ENCODE measurements at places on chromosomes 7 and 10.
A peak's percentile ranks its signal among the peaks of the same experiment; 100 is the strongest.

GRCh38 chr7:12884856-12885440, 197.5 kb downstream of the ARL4A start:
- no peak overlapping the region for H3K4me3 ChIP-seq
- H3K36me3 ChIP-seq = no peaks in the 10 kb centered on the region
- H3K27ac ChIP-seq = no peak overlapping the region
- DNase-seq = no peak
- H3K4me1 ChIP-seq = no peaks in the 10 kb centered on the region
- no peaks in the 10 kb centered on the region for H3K27me3 ChIP-seq

DNA sequence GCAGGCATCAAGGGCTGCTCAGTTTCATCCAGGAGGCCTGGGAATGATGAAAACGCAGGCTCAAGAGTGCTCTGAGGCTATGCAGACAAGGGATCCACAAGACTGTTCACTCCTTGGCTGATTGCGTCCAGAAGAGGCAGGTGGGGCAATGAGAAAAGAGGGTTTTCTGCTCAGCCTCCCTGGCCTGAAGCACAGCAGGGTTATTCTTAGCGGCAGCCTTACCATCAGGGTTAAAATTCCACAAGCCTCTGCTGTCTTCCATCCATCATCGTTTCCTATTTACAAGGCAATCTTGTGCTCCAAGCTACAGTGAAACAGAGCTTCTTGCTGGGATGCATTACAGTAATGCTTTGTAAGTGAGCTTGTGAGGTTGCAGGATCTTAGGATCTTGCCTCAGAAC, 129.4 kb upstream of the SHH start:
- H3K27me3 ChIP-seq = no peaks in the 10 kb centered on the region
- H3K27ac ChIP-seq = no peak overlapping the region
- no peak overlapping the region for H3K4me3 ChIP-seq
- H3K36me3 ChIP-seq = no peaks in the 10 kb centered on the region
- H3K4me1 ChIP-seq = no peaks in the 10 kb centered on the region

GRCh38 chr10:25808372-25808771, 125.7 kb upstream of the MYO3A start:
- no peak for DNase-seq
- H3K36me3 ChIP-seq = no peaks in the 10 kb centered on the region
- H3K27ac ChIP-seq = no peak overlapping the region
- H3K27me3 ChIP-seq = no peaks in the 10 kb centered on the region

DNA sequence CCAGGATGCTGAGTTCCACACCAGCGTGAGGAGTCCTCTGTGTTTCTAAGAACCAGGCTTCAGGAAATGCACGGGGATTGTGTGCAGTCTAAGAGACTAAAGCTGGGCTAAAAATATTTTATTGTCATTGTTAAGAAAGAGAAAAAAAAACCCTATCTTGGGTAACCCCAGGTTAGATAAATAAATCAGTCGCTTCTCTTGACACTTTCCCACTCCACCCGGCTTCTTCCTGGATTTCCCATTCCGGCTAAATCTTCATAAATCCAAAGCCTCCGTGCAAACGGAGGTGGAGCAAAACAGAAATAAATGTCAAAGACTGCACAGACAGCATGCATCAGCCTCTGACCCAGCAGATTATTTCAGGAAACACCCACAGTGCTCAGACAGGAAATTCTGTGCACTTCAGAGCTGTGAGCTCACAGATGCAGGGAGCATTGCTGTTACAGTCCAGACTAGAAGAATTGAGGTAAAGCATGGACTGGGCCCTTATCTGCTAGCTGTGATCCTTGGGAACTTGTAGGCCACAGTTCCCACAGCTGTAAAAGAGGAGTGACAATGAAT, 44.8 kb upstream of the GRID1 start:
- H3K27ac ChIP-seq = no peak overlapping the region
- no peak overlapping the region for H3K4me3 ChIP-seq
- no peak for DNase-seq
- H3K36me3 ChIP-seq = no peaks in the 10 kb centered on the region
- H3K4me1 ChIP-seq = no peaks in the 10 kb centered on the region

- H3K36me3 ChIP-seq = no peaks in the 10 kb centered on the region
- no peak overlapping the region for H3K4me3 ChIP-seq
- no peaks in the 10 kb centered on the region for H3K27me3 ChIP-seq
- no peak overlapping the region for H3K27ac ChIP-seq
Observed at GRCh38 chr10:60363187-60363586, 26.5 kb downstream of the ANK3 start.

DNA sequence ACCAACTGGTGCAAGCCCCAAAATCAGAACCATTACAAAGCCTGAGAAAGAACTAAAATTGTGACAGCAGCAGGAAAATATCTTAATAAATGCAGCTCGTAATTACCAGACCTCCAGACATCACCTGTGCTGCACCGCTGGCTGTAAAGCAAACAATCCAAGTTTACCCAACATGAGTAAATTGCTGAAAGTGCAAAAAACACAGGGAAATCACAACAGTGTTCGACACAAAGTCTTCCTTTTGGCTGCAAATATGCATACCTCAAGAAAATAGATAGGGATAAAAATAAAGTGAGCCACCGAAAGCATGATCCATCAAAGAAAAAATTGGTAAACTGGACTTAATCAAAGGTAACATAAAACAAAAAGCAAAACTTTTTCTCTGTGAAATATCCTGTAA, 101.7 kb downstream of the SLC16A9 start:
- no peak for DNase-seq
- no peaks in the 10 kb centered on the region for H3K27me3 ChIP-seq
- no peak overlapping the region for H3K27ac ChIP-seq

DNA sequence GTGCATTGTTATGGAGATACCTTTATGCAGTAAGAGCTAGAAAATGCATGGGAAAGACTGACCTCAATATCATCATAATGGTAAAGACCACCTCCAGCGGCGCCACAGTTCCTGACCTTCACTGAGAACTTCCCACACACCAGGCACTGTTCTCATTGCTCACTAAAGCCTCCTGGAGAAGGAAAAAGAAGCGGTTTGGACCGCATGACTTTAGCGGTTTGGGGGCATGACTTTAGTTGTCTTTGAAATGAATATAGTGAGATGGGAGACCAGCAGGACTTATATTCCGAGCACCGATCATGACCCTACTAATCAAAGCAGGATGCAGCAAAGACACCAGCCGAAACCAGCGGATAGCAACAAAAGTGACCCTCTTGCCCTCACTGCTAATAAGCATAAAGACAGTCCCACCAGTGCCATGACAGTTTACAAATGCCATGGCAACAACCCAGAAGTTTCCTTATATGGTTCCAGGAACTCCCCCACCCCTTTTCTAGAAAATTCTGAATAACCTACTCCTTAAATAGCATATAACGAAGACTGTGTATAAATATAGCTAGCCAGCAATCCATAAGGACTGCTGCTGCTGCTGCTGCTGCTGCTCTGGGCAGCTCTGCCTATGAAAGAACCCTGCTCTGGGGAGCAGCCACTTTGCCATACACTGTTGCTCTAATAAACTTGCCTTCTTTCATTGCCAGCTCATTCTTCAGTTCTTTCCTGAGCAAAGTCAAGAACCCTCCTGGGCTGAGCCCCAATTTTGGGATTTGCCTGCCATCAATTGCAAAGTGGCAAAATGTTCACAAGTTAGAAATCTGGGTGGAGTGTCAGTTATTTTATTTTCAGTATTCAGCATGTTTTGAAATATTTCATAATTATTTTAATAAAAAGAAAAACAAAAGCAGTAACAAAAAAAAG, 694.1 kb downstream of the SUGCT start:
- H3K27ac ChIP-seq = no peak overlapping the region
- DNase-seq = no peak
- H3K27me3 ChIP-seq = no peaks in the 10 kb centered on the region
- no peaks in the 10 kb centered on the region for H3K36me3 ChIP-seq

DNA sequence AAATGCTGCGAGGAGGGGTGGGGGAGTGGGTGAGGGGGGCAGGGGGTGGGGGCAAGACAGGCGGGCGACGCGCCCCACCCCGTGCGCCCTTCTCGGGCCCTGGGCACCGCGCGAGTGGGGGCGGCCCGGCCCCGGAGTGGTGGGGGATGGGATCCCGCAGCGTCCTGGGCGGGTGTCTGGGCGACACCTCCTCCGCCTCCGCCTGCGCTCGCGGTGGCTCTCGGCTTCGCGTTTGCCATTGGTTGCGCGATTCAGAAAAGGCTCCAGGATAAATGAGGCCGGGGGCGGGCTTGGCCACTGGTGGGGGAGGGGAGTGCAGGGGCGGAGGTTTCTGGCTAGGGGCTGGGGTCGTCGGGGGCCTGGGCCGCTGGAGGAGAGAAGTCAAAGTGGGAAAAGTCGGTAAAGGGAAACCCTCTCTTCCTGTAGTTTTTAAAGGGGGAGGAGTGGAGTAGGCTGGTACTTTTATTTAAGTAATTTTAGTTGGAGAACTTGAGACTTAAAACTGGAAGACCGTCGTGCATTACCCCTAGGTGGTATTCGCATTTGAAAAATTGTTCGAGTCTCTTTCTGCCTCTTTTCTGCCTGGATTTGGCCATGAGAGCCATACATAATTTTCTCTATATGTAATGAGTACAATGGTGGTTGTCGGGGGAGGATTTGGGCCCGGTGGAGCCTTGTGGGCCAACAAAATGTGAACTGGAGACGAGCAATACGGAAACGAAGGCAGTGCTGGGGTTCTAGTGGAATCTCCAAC, 992 bp upstream of the IGF2BP3 start:
- no peak for DNase-seq
- H3K4me3 ChIP-seq = peak overlapping the region; percentile 55
- H3K27ac ChIP-seq = no peak overlapping the region
- peaks cover 99% of the 10 kb centered on the region for H3K27me3 ChIP-seq

GRCh38 chr7:22385326-22385725, 28.4 kb upstream of the RAPGEF5 start:
- H3K4me1 ChIP-seq = no peaks in the 10 kb centered on the region
- no peak for DNase-seq
- no peak overlapping the region for H3K4me3 ChIP-seq
